A549 treated with CORT108297 at 1 μM for 4 hours (cell line): ENCODE measurements at places on chromosomes 4 and X. TPM values are rescaled to one million over a fixed set of nuclear protein-coding genes. Genes with fewer than 3 reads are reported as not detected.

The KLKB1 gene
- total RNA-seq, result 0.07 TPM in 1 of 5 replicates, not detected in the others

The VCX gene
- not detected in 5 replicates for total RNA-seq

The KLHL4 gene
- total RNA-seq, result 3.1 to 4.1 TPM (median 3.6 TPM) in 5 replicates

The FAT1 gene
- 134 to 204 TPM (median 138 TPM) in 5 replicates for total RNA-seq

The NRK gene
- not detected in 5 replicates for total RNA-seq
